ENCODE measurements at places on chromosomes 13 and 19.

DNA sequence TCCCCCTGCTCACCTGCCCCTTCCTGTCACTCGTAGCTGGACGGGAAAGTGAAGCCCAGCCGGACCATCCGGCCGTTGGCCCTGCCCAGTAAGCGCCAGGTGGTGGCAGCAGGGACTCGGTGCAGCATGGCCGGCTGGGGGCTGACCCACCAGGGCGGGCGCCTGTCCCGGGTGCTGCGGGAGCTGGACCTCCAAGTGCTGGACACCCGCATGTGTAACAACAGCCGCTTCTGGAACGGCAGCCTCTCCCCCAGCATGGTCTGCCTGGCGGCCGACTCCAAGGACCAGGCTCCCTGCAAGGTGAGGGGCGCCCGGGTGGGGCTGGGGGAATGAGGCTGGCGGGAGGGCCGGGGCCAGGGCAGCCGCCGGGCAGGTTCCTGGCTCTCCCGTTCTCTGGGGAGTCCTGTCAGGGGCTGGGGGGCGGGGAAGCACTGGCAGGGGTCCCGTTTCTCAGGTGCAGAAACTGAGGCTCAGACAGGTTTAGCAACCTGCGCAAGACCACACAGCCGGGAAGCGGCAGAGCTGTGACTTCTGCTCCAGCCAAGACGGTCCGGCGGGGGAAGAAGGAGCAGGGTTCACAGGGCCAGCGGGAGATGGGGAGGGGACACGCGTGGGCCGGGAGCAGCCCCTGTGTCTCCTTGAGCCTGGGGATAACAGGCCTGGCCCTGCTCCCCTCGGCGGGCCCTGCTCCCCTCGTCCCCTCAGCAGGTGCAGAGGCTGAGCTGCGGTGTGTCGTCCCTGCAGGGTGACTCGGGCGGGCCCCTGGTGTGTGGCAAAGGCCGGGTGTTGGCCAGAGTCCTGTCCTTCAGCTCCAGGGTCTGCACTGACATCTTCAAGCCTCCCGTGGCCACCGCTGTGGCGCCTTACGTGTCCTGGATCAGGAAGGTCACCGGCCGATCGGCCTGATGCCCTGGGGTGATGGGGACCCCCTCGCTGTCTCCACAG is 5.3 kb downstream of the GZMM start:
- DNase-seq, result no peak

DNA sequence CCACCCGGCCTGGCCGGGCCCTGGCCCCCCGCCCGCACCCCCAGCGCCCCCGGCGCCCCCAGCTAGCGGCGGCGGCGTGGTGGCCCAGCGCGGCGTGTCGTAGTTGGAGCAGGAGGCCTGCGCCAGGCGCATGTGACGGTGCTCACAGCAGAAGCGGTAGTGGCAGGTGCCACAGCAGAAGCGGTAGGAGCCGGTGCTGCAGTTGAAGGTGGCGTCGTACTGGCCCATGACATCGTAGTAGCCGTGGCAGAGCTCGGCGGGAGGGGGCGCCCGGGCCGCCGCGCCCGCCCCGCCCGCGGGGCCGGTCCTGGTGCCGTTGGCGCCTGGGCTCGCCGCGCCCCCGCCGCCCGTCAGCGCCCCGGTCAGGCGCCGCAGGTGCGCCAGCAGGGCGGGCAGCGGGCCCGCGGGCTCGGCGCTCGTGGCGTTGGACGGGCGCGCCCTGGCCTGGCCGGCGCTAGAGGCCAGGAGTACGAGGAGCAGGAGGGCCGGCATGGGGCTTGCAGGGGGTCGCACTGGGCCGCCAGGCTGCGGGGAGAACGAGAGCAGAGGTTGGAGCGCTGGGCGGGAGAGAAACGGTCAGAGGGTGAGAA is 633 bp downstream of the SHISA7 start:
- no peak for DNase-seq

- peak; percentile 94 for DNase-seq
Measured at GRCh38 chr19:28878862-28879566, 333.9 kb downstream of the UQCRFS1 start.

DNA sequence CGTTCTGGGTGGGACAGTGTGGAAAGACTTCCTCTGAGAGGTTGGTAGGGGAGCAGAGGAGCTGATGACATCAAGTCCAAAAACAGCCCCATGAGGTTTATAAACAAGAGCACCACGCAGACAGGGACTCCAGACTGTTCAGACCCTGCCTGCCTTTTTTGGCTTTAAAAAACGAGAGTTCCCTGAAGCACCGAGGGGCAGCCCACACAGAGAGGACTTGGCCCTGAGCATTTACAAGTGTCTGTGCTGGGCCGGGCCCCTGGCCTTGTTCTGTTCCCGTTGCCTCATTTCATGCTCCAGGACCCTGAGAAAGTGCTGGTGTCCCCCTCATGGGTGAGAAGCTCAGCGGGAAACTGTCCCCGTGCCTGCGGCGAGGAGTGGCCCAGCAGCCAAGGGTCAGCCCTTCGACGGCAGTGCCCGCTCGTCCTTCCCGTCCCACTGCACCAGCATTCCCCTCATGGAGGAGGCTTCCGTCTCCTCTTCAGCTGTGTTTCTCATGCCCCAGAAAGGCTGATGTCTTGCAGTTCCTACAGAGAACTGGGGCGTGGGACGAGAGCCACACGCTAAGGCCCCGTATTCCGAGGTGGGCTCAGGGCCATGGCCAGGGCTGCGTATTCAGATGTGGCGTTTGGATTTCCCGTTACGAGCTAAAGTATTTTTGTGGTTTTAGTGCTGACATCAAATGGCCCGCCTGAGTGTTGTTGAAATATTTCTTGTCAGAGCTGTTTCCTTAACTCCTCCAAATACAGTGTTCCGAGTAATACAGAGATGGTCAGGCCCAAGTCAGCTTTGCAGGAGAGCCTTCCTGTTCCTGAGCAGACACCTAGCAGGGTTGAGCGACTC is 93.5 kb downstream of the ATP11A start:
- peak; percentile 39 for DNase-seq

- DNase-seq, result no peak
Measured at GRCh38 chr13:104900191-104900817, 1635.2 kb downstream of the EFNB2 start.

DNA sequence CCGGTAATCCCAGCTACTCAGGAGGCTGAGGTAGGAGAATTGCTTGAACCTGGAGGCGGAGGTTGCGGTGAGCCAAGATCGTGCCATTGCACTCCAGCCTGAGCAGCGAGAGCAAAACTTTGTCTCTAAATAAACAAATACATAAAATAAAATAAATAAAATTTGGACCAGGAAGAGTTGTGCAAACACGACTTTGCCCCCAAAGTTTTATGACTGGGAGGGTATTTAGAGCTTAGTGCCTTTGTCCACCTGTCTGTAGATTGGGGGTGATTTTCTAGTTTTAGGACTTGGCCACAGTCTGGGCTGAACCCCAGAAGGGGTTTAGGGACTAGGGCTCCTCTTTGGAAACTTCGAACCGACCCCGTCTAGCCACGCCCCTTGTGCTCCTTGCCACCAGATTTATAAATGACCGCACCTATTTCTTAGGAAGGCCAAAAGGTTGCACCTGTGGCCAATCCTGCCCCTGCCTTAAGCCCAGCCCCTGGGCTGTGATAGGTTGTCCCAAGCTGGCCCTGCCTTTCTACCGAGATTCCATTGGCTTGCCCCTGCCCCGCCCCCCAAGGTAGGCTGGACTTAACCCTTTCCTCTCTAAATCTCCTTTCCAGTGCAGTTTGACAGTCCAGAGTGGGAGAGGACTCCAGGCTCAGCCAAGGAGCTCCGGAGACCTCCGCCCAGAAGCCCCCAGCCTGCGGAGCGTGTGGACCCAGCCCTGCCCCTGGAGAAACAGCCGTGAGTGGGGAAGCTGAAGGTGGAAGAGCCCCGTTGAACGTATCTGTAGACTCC is 5.3 kb downstream of the SHD start:
- peak; percentile 37 for DNase-seq

GRCh38 chr13:49256841-49257240 is 9.1 kb downstream of the CDADC1 start:
- peak; percentile 27 for DNase-seq

Data from eye (tissue), 1 donor.